ENCODE measurements at places on chromosomes 12 and 14.
A peak's percentile ranks its signal among the peaks of the same experiment; 100 is the strongest.

- DNase-seq, result no peak
Measured at GRCh38 chr14:90727082-90727481, 89.1 kb downstream of the TTC7B start.

- peak; percentile 62 for DNase-seq
Measured at GRCh38 chr14:77000340-77001270, 27.9 kb downstream of the IRF2BPL start.

DNA sequence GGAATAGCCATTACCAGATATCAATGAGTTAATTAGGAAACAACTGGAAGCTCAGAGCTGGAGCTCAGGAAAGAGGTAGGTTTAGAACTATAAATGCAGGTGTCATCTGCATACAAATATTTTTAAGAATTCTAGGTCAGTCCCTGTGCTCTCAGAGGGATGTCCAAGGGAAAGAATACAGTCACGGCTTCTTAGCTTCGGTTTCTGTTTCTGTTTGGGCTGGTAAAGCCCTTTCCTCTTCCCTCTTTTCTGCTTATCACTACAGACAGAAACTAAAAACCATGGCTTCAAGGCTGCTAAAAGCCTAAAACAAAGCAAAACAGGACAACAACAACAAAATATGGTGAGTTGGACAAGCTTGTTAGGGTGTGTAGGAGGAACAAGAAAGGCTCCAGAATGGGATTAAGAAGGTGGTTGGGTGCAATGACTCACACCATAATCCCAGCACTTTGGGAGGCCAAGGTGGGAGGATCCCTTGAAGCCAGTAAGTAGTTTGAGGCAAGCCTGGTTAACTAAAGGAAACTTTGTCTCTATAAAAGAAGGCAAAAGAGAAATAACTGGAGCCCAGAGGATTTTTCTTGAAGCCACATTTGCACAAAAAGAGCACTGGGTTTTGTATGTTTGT is 113.0 kb downstream of the SEC23A start:
- DNase-seq, result no peak

GRCh38 chr14:53389202-53389601 is 236.1 kb upstream of the DDHD1 start:
- DNase-seq, result no peak

GRCh38 chr14:63893701-63894458 is 41.1 kb downstream of the SYNE2 start:
- peak; percentile 96 for DNase-seq

DNA sequence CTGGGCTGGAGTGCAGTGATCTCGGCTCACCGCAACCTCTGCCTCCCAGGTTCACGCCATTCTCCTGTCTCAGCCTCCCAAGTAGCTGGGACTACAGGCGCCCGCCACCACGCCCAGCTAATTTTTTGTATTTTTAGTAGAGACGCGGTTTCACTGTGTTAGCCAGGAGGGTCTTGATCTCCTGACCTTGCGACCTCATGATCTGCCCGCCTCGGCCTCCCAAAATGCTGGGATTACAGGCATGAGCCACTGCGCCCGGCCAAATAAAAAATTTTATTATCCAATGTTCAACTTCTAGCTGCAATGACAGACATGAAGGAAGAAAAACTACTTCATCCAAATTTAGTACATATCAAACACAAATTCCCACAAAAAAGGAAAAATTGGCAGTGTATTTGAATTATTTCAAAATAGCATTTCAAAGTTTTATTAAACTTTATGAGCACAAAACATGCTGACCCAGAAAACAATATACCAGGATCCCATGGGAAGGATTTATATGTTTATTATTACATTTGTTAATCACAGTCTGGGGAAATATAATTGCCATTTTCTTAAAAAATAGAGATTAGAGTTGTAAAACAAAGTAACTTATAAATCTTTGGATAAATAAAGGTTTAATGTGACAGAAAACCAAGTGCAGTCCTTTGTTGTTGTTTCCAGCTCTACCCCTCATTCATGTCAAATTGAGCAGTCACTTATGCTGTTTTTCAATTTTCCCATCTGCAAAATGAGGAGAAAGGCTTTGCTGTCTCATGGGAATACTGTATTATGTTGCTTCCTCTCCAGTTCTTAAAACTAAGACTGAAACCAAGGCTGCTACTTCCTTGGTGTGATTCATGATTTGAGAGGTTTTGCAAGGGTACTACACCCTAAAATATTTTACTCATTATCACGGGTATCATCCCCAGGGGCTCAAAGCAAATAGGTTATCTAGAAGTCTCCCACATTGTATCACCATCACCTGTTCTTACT is 155.2 kb upstream of the AVPR1A start:
- DNase-seq, result peak; percentile 64

DNA sequence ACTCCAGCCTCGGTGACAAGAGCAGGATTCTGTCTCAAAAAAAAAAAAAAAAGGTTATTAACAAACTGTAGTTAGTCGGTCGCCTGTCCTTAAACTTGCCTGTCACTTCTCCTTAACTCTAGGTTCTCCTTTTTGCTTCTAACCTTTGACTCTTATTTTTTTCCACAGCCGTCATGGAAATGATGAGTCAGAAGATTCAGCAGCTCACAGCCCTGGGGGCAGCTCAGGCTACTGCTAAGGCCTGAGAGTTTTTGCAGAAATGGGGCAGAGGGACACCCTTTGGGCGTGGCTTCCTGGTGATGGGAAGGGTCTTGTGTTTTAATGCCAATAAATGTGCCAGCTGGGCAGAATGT is 418 bp upstream of the MYG1 start:
- peak; percentile 89 for DNase-seq

- peak; percentile 17 for DNase-seq
Measured at GRCh38 chr12:14454098-14454907, 88.8 kb downstream of the ATF7IP start.

All from fibroblast of gingiva (primary cell).